Panc1 (cell line): ENCODE measurements at places on chromosomes 16 and 17.

GRCh38 chr16:84096447-84097005, 20.2 kb downstream of the MBTPS1 start:
- peak; percentile 51 for DNase-seq

DNA sequence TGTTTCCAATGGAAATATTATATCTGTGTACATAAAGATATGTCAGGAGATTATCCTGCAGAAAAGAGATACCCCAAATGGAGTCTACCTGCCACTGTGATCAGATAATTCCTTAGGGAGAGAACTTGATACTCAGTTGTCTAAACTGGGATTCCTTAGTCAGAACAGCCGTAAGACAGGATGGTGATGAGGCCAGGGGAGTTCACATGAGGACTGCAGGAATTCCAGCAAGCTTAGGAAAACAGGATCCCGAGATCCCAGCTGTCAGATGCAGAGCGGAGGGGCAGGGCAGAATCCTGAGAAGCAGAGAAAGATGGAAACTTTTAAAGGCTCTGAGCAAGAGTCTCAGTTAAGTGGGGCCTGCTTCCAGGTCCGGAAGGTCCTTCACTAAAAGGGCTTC, 4.7 kb downstream of the KRABD2 start:
- no peak for DNase-seq

DNA sequence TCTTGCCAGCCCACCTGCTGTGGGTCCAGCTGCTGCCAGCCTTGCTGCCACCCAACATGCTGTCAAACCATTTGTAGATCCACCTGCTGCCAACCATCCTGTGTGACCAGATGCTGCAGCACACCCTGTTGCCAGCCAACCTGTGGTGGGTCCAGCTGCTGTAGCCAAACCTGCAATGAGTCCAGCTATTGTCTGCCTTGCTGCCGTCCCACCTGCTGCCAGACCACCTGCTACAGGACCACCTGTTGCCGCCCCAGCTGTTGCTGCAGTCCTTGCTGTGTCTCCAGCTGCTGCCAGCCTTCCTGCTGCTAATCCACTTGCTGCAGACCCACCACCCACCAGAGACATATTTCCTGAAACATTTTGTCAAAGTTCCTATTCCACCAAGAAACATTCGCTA, 641 bp downstream of the KRTAP9-1 start:
- no peak for DNase-seq

- no peak for DNase-seq
Observed at GRCh38 chr16:83270640-83271039, 537.1 kb upstream of the HSBP1 start.

GRCh38 chr17:72233986-72234385, 113.2 kb downstream of the SOX9 start:
- DNase-seq = no peak

DNA sequence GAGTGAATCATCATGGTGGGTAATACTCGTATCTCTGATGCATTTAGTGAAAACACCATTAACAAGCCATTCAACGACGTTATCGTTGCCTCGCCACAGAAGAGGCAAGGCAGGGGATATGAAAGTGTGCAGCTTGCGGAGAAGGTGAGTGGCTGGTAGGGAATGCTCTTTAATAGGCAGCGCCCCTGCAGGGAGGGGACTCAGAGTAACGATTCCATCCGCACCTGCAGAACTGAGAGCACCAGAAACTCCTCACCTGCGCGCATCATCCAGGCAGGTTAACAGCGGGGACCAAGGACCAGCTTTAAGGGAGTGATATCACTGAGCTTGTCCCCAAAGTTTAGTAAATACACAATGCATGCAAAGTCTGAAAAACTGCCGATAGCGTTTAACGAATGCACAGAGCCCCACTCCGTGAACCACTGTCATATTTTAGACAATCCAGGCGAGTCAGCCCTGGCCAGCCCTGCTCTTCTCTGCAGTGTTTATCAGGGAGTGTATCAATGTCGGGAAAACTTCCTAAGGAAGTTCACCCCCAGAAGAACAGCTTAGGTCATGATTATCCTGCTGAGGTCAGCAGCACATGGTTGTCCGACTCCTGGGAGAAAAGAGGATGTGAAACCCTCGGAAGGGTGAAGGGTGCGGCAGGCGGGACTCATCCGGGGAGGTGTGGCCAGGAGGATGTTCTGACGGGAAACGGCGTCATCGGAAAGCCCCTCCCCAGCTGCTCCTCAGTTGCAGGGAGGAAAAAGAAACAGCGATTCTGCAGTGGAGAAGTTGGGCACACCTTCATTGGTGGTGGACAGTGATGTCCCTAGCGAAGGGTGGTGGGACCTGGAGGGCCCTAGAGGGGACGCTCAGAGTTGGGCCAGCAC, 68.5 kb upstream of the DNAH17 start:
- no peak for DNase-seq
